Hematopoietic multipotent progenitor cell treated with erythropoietin and hydrocortisone succinate and interleukin-3 and kit ligand, for 6 days (in vitro differentiated cells): ENCODE measurements at places on chromosomes 11 and 22.

- DNase-seq: no peak
Observed at GRCh38 chr11:102476069-102476468, 23.5 kb upstream of the TMEM123 start.

DNA sequence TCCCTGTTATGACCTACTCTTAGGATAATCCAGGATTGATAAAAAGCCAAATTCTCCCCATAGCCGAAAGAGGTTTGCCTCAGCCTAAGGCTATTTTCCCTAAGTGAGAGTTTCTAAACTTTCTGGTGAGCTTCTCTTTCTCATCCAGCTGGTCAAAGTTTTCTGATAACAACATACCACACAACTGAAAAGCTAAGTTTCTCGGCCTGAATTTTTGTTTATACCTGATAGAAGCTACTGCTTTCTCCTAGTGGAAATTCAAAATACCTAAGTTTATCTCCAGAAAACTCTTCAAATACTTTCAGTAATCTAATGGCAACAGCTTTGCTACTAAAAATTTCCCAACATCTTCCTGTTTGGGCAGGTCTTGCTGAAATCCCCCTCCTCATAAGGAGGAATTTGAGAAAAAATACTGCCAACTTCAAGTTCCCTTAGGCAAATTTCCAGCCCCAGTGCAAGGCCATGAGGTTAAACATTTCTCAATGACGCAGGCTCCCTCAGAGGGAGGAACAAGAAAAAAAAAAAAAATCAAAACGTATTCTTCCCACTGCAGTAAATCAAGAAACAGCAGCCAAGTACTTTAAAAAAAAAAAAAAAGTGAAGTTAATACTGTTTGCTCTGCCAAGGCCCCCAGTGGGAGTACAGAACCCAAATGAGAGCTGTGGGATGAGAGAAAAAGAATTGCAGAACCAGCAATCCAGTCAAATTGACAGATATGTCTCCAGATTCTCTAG lies 127.0 kb downstream of the MRTFA start:
- DNase-seq: peak; percentile 35

DNA sequence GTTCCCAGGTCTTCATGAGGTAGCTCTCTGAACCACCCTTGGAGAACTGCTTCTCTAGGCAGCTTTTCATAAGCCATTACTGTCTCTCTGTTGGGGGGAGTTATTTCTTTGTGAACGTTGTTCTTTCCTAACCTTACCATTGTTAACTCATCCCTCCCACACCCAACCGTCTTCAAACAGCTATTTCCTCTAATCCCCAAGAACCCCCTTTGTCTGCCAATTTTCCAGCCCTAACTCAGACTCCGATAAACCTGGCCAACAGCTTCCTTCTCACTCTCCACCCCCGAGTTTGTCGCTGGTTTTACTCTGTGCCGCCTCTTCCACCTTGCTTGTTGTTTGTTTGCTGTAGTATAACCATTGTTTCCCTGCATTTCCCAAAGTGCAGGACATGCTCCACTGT lies 131.5 kb downstream of the CCDC34 start:
- no peak for DNase-seq

DNA sequence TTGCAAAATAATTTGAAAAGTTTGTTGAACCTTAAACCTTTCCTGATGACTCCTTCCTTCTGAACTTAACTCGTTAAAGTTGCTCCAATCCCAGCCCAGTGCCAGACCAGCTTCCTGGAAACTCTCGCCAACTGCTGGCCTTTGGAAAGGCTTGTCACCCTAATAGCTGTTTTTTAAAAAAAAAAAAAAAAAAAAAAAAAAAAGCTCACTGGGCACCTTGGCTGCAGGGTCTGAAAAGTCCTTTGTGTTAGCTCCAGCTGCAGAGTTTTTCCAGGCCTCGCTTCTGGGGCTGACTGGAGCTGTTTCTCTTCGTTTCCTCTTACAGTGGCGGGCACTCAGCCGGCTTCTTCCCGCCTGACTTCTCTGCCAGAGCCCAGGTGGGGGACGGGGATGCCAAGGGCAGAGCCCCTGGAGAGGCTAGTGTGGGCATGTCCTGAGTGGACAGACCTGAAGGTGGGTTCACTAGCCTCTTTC lies 25.1 kb downstream of the KCNQ1OT1 start:
- DNase-seq: no peak

- DNase-seq: no peak
Observed at GRCh38 chr11:117704395-117705100, 92.5 kb downstream of the DSCAML1 start.

- no peak for DNase-seq
Observed at GRCh38 chr22:23820748-23821211, 18.0 kb downstream of the DERL3 start.

DNA sequence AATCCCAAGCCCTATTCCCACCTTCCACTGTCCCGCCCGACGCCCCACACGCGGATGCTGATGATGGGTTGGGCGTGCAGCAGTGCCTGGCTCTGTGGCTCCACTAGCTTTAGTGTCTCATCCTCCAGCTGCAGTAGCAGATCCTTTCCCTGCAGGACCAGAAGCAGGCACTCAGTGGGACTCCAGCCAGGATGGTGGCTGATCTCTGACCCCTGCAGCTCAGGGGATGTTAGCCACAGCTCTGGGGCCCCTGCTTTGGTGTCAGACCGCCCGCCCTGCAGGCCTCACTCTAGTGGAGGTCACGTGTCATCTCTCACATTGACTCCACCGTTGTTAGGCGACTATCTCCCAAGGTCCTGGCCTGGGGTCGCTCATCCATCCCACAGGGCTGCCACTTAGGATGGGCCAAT lies 11.8 kb downstream of the SMPD1 start:
- DNase-seq: no peak

DNA sequence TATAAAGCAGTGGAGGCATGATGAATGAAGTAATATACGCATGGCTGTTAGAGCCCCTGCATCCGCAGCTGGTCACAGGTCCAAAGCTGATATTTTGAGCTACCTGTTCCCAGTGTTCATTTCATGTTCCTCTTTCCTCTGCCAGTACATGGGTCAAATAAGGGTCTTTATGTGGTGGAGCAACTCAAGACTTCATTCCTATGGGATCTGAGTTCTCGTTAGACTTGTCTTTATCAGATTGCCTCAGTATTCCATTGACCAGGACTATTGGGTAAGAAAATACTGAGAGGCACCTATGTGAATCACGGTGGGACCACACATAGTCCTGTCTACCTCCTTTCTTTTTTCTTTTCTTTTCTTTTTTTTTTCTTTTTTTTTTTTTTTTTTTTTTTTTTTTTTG lies 25.2 kb downstream of the NCF4 start:
- DNase-seq: no peak

GRCh38 chr11:2789331-2789730 lies 89.5 kb upstream of the KCNQ1OT1 start:
- DNase-seq: no peak

DNA sequence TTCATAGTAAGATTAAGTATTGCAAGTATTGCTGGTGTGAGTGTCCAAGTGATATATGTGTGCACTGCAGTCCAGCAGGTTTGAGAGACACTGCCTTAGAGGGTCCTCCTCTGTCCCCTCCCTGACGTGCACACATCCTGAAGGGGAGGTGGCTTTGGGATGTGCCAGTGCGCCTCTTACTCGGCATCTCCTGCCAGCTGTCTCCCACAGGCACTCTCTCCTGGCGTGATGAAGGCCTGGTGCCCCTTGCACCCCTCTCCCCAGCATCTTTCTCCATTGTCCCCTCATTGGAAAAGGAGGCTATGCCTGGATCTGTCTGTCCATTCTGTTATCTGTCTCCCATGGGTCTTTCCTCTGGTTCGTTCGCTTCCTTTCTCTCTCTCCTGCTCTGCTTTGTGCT lies 24.2 kb downstream of the GTPBP1 start:
- no peak for DNase-seq

- DNase-seq: no peak
Observed at GRCh38 chr11:104432981-104433380, 269.0 kb upstream of the PDGFD start.

GRCh38 chr11:132604431-132604830 lies 927.9 kb downstream of the OPCML start:
- no peak for DNase-seq

GRCh38 chr22:48799227-48799970 lies 1028.3 kb downstream of the BRD1 start:
- DNase-seq: no peak

DNA sequence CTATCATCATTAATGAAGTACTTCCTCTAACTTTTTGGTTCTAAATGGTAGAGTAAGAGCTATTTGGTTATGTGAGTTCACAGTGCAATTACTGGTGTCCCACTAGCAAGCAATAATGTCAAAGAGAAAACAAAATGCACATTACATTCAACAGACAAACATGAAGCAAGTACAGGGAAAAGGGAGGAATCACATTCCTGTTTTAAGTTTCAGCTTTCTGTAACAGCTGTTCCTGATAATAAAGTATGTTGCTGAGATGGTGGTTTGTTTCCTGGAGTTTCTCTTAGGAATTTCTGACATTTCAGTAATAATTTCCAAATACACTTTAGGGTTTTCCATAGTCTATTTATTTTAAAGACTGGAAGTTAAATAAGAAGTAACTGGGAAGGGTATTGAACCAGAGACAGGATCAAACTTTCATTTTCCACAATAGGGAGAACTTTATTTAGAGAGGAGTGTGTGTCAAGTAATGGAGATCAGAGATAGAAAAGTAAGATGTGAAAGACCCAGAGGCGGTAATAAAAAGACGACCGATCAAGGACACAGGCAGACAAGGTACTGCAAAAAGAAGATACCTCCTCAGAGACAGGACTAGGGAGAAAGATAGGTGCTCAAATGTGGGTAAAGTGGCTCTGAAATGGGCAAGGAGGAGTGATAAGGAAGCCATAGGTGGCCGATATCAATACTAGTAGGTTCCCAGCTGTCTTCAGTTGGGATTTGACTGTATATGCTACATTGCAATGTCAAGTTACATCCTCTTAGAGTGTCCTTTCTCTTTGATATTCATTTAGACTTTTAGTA lies 20.8 kb upstream of the CLNS1A start:
- DNase-seq: peak; percentile 57

DNA sequence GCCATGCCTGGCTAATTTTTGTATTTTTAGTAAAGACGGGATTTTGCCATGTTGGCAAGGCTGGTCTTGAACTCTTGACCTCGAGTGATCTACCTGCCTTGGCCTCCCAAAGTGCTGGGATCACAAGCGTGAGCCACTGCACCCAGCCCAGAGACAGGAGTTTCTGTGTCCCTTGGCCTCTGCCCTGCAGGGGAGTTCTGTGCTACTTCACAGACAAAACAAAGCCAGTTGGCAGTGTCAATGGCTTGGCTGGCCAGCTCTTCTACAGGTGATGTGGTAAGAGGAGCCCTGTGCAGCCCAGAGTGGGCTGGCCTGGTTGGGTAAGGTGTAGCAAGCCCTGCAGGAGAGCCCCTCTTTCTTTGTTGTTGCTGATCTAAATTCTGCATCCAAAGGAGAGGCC lies 60.5 kb upstream of the SHISAL1 start:
- DNase-seq: no peak

- DNase-seq: peak; percentile 18
Observed at GRCh38 chr11:61007383-61007955, 36.0 kb downstream of the CD6 start.

GRCh38 chr11:72231396-72232259 lies 7.1 kb downstream of the INPPL1 start:
- no peak for DNase-seq

DNA sequence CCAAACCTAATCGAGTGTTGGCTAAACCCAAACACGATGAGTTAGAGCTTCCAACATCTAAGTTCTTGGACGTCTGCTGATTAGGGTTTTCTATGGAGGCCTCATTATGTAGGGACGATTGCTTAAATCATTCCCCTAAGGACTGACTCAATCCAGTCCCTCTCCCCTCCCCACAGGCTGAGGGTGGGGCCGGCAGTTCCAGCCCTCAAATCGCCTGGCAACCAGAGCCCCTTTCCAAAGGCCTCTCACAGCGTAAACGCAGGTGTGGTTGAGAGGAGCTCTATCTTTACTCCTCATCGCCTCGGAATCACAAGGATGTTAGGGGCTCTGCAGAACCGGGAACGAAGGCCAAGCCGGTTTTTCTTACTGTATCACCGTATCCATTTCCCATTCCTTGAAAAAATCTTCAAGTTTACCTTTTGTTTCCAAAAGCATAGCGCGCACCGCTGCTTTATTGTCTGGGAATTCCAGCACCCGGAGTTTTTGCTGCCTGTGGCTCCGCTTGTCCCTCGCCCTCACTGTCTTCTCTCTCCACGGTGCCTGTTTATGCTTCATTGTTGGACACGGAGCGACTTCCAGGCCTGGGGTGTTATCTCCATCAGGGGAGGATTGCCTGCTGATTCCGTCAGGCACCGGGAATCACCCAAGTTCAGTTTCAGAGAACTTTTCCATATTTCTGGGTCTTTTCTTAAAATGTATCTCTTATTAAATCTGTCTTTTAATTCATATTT lies 13.8 kb upstream of the IFITM3 start:
- DNase-seq: no peak

GRCh38 chr11:1743585-1744136 lies 6.7 kb downstream of the IFITM10 start:
- DNase-seq: no peak

DNA sequence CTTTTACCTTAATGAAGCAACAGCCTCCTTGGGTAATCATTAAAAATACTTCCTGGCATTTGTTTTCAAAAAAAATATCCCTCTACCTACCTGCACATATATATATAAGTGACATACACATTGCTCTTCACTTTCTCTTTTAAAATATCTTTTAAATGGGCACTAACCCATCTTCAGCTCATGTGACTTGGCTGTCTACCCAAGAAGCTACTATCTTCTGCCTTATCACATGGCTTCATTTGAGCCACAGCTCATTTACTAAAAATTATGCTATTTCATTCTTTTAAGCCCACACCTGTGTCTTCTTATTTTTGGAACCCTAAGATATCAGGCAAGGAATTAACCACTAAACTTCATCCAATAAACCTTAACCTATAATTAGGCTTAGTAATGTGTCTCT lies 37.0 kb upstream of the SOX6 start:
- peak; percentile 40 for DNase-seq

- peak; percentile 82 for DNase-seq
Observed at GRCh38 chr11:65500387-65501185, 1.7 kb downstream of the MALAT1 start.

DNA sequence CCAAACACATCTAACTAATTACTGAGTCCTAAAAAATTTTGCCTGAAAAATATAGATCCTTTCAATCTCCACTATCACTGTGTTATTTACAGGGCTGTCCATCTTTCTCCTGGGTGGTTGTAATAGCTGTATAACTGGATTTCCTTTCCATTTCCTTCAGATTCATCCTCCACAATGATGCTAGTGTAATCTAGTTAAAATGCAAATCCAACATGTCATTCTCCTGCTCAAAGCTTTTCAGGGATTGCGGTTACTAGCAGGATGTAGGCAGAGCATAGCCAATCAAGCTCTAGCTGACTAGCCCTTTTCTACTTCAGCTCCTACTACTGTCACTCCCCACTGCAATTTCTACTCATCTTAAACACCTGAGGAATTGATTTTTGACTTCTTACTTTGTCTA lies 283.0 kb downstream of the RAB38 start:
- no peak for DNase-seq

- DNase-seq: no peak
Observed at GRCh38 chr11:65377777-65378176, 4.7 kb downstream of the SLC25A45 start.

- peak; percentile 47 for DNase-seq
Observed at GRCh38 chr11:64531906-64532312, 59.1 kb upstream of the SLC22A12 start.
